ENCODE measurements at places on chromosomes 3 and 15. TPM values are rescaled to one million over a fixed set of nuclear protein-coding genes. Genes with fewer than 3 reads are reported as not detected.

DNA sequence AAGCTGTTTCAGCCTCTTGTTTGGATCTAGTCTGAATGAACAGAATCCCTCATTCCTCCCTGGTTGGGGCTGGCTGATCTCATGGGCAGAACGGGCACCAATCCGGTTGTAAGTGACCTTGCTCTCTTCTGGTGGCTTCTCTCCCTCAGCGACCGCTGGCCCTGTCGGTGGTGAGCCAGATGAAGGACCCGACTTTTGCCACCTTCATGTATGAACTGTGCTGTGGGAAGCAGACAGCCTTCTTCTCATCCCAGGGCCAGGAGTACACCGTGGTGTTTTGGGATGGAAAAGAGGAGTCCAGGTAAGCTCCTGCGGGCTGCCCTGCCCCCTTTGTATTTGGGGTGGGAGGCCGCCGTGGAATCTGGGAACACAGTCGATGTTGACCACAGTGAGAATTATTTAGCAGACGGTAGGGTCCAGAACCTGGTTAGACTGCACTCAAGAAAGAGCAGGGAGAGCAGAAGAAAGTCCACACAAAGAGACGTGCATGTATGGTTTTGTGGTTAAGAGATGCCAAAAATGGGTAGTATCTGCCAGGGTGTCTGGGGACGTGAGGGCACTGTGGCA lies 138.8 kb downstream of the LRRK1 start:
- DNase-seq: no peak

DNA sequence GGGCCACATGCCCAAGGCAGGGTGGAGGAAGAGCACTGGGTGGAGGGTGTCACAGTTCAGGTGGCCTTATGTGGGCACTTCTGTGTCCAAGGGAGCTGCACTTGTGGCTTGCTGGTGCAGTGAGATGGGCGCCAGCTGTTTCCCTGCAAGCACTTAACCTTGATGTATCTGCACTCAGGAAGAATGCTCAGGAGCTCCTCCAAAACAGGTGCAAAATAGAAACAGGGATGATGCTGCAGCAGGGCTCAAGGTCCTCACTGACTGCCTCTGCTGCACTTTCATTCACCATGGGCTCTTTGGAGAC lies 151.3 kb downstream of the CADPS start:
- no peak for DNase-seq

GRCh38 chr15:45391746-45392583 lies 13.6 kb upstream of the GATM start:
- DNase-seq: no peak

Gene CD200
- polyA plus RNA-seq: 36.0 TPM

DNA sequence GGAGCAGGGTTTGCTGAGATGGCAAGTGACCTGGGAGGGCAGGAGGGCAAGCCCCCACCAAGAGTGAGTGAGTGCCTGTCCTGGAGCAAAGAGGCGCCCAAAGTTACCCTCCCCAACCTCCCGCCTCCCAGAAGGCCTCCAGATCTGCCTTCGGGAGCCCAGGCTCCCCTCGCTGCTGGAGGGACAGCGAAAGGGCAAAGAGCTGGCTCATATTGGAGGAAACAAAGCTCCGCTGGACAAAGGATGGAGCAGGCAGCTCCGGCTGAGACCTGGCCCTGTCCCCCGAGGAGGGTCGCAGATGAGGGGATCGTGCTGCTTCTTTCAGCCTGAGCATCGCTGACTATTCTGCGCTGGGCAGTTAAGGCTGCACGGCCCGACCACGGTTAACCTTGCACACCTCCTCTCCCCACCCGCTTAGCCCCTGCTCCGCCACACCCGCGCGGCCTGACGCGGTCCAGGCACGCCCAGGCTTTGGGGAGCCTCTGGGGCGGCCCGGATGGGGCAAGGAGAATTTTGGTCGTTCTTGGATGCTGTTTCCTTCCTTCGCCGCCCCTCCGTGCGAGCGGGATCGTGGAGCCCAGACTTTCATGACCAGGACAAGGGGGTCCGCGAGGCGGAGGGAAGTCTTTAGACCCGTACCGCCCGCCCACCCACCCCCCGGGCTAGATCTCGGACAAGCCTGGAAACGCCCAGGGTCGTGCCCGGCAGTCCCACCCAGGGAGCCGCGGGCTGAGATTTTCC lies 651 bp downstream of the PLCD1 start:
- no peak for DNase-seq

DNA sequence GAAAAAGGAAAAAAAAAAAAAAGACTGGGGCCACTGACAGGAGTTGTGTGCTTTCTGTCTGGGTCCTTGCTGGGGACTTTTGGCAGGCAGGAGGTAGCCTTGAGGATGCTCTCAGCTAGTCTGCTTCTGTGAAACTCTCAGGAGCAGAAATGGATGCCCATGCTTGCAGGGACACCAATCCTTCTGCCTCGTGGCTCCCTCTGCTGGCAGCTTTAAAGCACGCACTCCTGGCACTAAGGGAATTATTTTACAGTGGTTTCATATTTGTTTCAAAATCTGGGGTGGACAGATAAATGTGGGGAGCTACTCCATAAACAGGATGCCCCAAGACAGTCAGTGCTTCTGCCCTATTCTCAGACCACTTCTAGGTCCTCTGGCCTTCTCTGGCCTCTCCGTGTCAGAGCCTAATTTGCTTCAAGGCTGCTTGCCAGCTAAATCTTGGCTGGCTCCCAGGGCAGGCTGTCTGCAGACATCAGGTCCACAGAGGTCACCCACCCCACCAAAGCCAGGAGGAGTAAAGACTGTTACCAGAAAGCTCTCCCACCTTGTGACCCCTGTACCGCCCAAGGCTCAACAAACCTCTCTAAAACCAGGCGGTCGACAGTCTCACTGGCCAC lies 17.1 kb downstream of the TRAIP start:
- peak; percentile 62 for DNase-seq

GRCh38 chr3:64384561-64384960 lies 159.3 kb upstream of the PRICKLE2 start:
- DNase-seq: no peak

Gene SPINT1
- 2.7 TPM for polyA plus RNA-seq

Gene SIDT1
- 2.8 TPM for polyA plus RNA-seq

GRCh38 chr15:79954661-79955060 lies 16.3 kb downstream of the BCL2A1 start:
- no peak for DNase-seq

DNA sequence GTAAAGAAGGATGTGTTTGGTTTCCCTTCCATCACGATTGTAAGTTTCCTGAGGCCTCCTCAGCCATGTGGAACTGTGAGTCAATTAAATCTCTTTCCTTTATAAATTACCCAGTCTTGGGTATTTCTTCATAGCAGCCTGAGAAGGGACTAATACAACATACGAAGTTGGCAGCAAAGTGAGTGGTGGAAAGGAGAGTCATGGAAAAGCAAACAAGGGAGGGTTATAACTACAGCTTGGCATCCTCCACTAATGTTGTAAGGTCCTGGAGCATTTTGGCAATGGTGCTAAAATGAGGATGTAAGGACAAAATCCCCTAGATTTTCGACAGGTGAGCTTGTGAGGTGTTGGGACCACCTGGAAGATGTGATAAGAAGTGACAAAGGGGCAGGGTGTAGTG lies 5.8 kb upstream of the TMEM41A start:
- DNase-seq: no peak

Gene ATP13A5
- not detected for polyA plus RNA-seq

Gene PLSCR2
- 0.25 TPM for polyA plus RNA-seq

GRCh38 chr3:161388855-161389254 lies 17.5 kb upstream of the SPTSSB start:
- DNase-seq: no peak

DNA sequence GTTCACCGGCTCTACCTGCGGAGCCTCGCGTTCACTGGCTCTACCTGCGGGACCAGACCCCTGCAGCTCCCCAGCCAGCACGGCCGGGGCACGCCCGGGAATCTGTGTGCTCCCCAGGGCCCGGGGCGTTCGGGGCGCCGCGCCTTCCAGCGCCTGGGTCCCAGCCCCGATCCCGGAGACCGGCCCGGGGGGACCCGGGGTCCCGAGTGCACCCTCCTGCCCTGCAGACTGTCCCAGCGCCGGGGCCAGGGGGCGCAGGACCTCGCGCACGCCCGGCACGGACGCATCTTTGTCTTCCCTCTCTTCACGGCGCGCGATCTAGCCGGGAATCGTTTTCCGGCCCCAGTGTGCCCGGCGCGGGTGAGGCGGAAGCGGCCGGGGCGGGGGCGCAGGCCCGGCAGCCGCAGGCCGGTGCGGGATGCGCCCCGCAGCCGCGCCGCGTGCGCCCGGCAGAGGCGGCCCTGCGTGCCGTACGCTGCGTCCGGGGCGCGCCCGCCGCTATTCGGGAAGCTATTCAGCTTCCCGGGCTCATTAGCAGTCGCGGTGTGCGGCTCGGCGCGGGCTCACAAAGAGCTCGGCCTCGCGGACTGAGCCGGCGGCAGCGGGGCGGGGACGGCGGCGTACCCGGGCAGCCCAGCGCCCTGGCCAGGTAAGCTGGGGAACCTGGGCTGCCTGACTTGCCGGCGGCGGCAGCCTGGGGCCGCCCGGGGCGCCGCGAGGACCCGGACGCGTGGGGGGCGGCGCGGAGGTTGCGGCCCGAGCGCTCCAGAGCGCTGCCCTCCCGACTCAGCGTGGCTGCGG lies at the start of gene APBA2:
TSS of gene APBA2 (plus strand) at position 345 of the 801 bp plus-strand sequence. CDS start 167,911 bp downstream, outside the sequence.
- DNase-seq: no peak

GRCh38 chr15:74867466-74868038 lies 5.6 kb downstream of the SCAMP2 start:
- DNase-seq: no peak

DNA sequence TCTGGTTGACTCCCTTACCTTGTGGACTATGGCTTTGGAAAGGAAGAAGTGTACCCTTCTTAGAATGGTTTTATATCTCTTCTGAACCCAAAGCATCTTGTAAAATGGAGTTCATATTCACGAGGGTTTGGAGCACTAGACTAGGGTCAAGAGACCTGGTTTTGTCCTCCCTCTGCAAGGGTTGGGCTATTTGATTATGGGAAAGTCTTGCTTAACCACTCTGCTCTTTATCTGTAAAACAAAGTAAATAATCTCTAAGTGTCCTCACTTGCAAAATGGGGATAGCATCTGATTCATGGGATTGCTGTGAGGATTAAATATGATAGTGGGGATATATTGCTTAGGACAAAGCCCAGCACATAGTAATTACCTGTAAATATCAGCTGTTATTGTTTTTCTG lies 17.9 kb upstream of the SLC2A2 start:
- no peak for DNase-seq

DNA sequence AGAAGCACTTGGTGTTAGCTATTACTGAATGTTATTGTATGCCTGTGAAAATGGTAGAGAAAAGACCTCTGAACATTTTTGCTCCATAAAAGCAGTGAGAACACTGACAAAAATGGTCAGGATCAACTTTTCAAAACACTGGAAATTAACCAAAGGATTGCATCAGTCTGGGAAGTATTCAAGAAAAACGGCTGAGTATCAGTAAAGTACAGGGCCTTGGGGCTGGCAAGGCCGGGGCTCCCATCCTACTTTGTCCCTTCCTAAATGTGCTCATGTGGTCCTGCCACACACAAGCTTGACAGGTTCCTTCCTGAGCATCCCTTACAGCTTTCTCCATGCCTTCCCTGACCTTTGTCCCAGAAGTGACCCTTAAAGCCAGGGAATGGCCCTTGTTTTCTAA lies 84.0 kb downstream of the CFAP20DC start:
- DNase-seq: no peak

- DNase-seq: no peak
Measured at GRCh38 chr3:129611812-129612533, 5.5 kb upstream of the PLXND1 start.

DNA sequence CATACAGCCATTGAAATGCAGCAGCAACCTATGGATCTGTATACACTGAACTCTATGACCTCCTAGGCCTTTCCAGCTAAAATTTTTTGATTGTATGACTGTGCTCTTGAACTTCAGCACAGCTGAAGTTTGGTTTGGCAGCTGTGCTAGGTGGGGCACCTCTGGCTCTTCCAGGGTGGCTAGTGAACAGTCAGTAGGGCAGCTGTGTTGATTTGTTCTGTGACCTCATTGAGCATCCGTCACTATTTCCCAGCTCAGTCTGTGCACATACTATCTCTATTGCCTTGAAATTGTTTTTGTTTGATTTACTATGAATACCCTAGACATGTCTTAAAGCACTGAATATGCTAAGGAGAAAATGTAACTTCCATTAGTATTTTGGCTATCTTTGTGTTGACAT lies 363.2 kb upstream of the NAALADL2 start:
- no peak for DNase-seq

DNA sequence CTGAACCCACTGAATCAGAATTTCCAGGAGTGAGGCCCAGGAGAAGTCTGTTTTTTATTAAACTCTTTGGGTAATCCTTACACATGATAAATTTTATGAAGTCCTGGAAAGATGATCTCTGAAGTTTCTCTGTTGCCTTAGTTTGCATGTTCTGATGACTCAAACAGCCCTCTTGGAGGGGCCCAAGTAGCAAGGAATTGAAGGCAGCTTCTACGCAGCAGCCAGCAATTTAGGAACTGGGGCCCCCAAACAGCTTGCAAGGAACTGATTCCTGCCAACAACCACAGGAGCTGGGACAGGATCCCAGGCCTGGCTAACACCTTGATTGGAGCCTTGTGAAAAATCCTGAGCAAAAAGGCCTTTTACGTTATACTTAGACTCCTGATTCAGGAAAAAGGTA lies 5.4 kb upstream of the ACP3 start:
- DNase-seq: no peak

- DNase-seq: no peak
Measured at GRCh38 chr15:76181705-76182107, 121.9 kb downstream of the TMEM266 start.

DNA sequence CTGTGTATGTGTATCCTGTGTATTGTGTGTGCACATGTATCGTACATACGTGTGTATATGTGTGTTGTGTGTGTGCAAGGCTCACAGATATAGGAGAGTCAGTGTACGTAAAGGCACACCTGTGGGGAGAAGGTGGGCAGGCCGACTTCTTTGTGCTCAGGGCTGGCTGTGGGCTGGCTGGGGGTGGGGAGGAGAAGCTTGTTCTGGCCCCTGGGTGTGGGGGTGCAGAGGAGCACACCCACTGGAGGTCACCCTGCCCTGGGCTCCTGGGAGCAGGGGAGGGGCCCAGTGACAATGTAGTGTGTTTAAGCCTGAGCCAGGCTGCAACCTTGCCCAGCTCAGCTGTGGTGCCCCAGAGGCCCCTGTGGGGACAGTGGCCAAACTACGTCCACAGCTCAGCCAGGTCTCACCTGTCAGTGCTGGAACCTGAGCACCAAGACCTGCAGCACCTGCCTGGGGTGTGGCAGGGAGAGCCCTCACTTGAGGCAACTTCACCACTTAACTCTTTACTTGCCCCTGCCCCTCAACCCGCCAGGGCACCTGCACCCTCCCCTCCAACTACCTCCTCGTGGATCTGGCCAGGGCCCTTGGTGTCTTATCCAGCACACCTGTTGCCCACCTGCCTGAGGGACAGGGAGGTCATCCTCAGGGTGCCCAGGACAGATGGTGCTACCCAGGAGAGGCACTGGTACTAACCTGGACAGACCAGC lies 2.6 kb upstream of the HHATL start:
- no peak for DNase-seq

- no peak for DNase-seq
Measured at GRCh38 chr3:64859625-64860535, 172.1 kb upstream of the ADAMTS9 start.
